Head of caudate nucleus (tissue), 42 donors: ENCODE measurements at places on chromosomes 1 and 21.

DNA sequence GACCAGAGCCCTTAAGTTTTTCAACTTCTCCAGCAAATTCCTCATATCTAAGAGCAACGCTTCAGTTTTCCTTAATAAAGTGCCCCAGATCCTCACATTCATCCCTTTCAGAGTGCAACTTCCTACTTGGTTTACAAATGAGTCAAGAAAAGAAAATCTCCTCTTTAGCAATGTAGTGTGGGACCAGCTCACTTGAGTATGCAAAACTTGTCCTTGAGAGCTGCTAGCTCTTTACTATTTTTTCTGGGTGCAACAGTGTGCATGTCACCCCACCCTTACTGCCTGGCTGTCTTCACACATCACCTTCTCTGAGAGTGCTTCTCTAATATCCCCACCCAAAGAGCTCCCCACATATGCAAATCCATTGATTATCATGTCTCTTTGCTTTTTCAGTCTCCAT, 203.1 kb upstream of the CAMK1G start:
- no peak for DNase-seq

DNA sequence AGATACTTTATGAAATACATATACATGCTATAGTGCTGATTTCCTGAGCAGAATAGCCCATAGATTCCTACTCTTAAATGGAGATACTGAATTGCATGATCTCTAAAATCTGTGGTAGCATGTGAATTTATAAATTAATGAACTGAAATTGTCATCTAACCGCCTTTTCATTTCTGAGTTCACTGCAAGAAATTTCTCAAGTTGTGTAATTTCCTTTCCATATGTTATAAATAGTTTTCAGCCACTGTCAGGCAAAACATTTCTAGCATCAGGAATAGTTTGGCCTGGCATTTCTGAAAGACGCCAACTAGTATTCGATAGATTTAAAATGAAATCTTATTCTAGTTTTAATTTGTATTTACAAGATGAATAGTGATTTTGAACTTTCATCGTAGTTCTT, 310.1 kb downstream of the USH2A start:
- DNase-seq: no peak

DNA sequence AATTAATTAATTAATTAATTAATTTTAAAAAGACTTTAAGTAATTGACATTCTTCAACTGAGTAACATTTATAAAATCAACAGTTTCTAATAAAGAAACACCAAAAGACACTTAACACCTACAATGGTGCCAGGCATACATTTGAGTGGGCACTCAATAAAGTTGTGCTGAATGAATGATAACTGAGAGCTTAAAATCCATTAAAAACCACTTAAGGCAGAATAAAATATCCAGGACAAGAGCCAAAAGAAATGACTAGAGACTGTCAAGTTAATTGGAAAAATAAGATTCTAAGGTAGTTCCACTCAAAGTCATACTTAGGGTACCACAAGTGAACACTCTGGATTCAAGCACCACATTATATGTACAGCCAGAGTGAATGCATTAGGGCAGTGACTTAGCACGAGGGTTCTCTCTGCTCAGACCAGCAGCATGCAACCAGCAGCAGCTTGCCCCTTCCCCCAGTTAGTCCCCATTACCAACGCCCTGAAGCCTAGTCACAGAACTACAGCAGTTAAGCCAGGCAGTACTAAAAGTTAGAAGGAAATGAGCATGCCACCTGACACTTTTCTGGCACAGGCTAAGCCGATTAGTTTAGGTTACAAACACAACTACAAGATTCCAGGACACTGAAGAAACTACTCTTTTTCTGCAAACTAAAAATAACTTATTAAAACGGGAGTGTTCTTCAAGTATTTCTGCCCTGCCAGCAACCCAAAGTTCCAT, 46.5 kb downstream of the LUZP1 start:
- no peak for DNase-seq

DNA sequence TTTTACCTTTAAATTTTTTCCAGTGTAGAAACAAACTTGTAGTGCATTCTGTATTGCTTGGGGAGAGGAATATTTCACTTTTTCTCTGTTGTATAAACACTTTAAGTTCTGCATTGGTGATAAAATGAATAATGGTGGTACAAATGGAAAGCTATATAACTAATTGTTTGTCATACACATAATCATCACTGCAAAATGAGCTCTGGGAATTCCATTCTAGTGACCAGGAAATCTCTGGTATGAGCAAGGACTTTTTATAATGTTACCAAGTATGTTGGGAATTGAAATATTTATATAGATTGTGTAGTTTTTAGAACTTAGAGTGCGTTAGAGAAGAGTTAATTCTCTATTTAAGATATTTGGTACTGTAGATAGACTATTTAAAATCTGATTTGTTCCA, 5.0 kb upstream of the FMN2 start:
- DNase-seq: no peak

DNA sequence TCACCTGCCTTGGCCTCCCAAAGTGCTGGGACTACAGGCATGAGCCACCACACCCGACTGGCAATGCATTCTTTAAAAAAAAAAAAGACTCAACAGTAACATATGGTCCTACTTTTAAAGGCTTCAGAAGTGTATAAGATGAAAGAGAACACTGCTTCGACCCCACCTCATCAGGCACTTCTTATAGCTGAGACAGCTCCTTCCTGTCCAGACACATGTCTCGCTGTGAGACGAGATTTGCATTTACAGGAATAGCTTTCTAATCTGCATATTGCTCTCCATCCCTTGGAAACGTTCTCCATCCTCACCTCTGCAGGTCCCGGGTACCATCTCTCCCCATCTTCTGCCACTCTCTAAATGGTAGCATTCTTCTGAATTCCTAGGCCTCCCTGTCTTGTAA, 6.7 kb downstream of the AZIN2 start:
- DNase-seq: no peak

DNA sequence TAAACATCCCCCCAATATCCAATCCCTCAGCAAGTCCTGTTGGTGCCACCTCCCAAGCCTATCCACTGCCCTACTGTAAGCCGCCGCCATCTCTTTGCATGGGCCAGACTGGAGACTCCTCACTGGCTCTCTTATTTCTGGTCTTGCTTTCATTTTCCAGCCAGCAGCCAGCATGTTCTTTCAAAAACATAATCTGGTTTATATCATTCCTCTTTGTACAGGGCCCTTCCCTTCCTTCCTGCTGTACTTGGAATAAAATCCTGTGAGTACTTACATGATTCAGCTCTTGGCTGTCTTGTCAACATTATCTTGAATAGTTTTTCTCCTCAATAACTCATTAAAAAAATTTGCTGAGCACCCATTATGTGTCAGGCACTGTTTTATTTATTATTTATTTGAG, 28.2 kb downstream of the TLR5 start:
- DNase-seq: no peak

GRCh38 chr1:186512698-186513457, 52.0 kb upstream of the PDC start:
- no peak for DNase-seq

DNA sequence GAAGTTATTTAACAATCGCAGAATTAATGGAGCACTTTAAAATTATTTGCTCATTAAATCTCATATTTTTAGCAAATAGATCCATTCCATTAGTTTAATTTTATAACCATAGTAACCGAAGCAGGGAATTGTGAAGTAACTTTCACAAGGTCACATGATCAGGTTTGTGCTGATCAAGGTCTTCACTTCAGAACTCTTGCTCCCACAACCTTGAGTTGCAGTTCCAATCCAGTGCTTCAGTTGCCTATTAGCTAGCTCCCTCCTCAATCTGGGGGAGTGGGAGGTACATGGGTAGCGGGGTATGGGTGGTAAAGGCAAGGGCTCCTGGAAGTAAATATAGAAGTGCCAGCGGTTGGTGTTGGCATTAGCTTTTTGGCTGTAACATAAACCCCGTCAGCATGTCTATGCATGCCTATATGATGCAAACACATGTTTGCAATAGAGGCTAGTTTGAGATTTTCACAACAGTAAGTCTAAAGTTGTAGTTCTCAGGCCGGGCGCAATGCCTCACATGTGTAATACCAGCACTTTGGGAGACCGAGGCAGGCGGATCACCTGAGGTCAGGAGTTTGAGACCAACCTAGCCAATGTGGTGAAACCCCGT, 5.8 kb downstream of the ATP5IF1 start:
- no peak for DNase-seq

GRCh38 chr1:197441999-197442414, 174.0 kb downstream of the CRB1 start:
- no peak for DNase-seq

DNA sequence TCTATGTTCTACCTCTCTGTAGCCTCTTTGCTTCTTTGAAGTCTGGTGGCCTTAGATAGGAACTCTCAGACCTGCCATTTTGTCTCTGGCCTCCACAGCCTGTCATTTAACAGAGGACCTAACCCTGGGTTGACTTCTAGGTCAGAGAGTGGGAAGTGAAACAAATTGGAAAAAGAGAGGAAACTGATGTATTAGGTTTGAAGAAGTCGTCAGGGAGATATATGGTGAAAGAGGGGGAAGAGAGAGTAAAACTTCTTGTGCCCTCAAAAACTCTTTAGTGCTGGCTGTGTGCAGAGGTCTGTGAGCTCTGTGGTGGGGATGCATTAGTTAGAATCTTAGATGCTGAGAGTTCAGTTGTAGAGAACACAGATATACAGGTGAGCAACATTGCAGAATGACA, 30.2 kb upstream of the CD1D start:
- DNase-seq: no peak

- peak; percentile 68 for DNase-seq
Observed at GRCh38 chr1:47432071-47433036, 5.5 kb upstream of the FOXD2 start.

- DNase-seq: no peak
Observed at GRCh38 chr1:215453440-215453839, 113.7 kb upstream of the KCTD3 start.

DNA sequence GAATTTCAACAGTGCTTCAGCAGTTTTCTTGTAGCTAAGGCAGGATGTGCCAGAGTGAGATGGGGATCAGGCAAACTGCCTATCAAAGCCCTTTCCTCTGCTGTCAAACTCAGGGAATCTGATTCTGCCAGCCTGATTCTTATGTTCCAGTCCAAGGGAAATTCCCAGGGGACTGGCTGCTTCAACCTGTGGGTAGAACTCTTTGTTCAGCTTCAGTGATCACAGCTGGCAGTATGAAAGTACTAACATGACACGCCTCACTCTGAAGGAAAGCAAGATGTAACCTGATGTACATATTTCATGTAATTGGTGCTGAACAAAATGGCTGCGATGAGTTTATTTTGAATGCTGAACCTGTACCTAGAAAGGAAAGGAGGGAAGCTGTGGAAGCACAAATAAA, 40.1 kb upstream of the SLC5A9 start:
- DNase-seq: no peak

DNA sequence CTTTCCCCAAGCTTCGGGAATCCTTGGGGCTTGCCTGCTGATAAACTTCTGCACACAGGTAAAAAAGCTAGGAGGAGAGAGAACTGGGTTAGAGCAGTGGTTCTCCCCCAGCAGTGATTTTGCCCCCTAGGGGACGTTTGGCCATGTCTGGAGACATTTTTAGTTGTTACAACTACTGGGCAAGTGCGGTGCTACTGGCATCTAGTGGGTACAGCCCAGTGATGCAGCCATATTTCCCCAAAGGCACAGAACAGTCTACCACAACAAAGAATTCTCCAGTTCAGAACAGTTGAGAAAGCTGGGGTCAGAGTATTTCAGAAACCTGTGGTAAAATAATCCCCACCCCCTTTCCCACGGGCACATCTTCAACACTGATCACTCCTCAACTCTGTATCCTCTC, 41.3 kb downstream of the LRRC71 start:
- no peak for DNase-seq

DNA sequence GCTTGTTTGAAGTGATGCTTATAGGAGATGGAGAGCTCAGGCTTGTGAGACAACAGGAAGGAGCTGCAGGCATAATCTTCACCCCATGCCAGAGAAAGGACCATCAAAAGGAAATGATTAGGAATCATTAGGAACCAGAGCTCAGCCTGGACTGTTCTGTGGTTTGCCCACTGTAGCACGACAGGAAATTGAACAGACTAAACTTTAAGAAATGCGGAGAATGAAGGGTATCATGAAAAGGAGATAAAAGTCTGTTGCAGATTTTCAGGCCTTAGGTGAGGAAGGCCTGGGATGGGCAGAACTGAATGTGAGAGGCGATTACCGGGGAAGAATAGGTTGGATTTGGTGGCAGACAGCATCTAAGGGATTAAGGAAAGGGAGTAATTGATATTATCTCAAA, 292.0 kb upstream of the PLXNA2 start:
- DNase-seq: no peak

DNA sequence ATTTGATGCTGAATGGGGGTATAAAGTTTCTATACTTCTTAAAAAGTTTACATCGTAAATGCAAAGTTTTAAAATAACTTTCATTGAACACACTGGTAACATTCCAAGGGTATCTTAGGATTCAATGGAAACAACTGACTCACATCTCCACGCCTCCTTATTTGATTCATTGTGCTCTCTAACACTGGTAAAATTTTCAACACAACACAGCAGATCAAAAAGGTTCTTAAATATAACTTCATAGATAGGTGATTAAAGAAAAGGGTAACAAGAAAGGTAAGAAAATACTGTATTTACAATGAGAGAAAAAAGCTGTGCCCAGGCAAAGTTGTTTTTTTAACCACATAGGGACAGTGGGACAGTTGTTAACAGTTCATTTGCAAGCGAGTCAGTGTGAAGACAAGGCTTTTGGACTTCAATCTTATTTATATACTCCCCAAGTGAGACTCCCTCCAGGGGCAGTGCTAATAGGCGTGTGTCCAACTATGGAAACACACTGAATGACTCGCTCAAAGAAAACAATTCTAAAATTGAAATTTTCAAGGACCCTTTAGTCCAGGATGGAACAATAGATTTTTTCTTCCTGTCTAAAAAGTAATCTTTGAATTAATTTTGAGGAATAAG, 140.5 kb downstream of the TIAM1 start:
- DNase-seq: no peak

- no peak for DNase-seq
Observed at GRCh38 chr1:27992276-27992675, 32.5 kb downstream of the XKR8 start.

DNA sequence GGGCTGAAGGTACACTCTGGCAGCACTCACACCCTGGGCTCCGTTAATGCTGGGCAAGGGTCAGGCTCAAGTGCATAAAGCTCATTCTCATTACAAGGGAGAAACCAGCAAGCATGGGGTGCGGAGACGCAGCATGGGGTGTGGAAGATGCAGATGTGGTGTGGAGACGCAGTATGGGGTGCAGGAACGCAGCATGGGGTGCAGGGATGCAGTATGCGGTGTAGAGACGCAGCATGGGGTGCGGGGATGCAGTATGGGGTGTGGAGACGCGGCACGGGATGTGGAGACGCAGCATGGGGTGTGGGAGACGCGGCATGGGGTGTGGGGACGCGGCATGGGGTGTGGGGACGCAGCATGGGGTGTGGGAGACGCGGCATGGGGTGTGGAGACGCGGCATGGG, 390.7 kb downstream of the NPHP4 start:
- DNase-seq: no peak
